Activated CD4-positive, alpha-beta T cell treated with anti-CD3 and anti-CD28 coated beads, Interleukin-2, amount 10 ng/mL, durations not matched to agents 24 days and 14 days (primary cell): ENCODE measurements at places on chromosomes 7 and 10. TPM values are rescaled to one million over a fixed set of nuclear protein-coding genes. Genes with fewer than 3 reads are reported as not detected.

GPR15LG gene
- not detected in 2 replicates for total RNA-seq

SPACDR gene
- total RNA-seq = 2.7 and 2.9 TPM in 2 replicates

NEUROD6 gene
- total RNA-seq = not detected in 2 replicates

KAZALD1 gene
- total RNA-seq = 0.78 and 0.79 TPM in 2 replicates

SSC4D gene
- 0.77 and 0.80 TPM in 2 replicates for total RNA-seq

FGFBP3 gene
- 2.5 and 2.7 TPM in 2 replicates for total RNA-seq

C10orf67 gene
- total RNA-seq = 0.07 and 0.16 TPM in 2 replicates

ABCB1 gene
- 1.4 and 2.2 TPM in 2 replicates for total RNA-seq

C10orf95 gene
- 0.33 and 0.52 TPM in 2 replicates for total RNA-seq

AKR1D1 gene
- not detected in 2 replicates for total RNA-seq

SUMF2 gene
- total RNA-seq = 154 and 161 TPM in 2 replicates

RPEL1 gene
- not detected in 2 replicates for total RNA-seq

OR2A42 gene
- total RNA-seq = not detected in 2 replicates

EPHB4 gene
- total RNA-seq = 2.7 and 3.0 TPM in 2 replicates

POLR3A gene
- 27.8 and 28.7 TPM in 2 replicates for total RNA-seq

GCK gene
- total RNA-seq = 1.7 and 2.0 TPM in 2 replicates

ACTL6B gene
- not detected in 2 replicates for total RNA-seq

CALML5 gene
- total RNA-seq = not detected in 2 replicates

GOLGA7B gene
- 0.33 and 0.37 TPM in 2 replicates for total RNA-seq

LAMB4 gene
- total RNA-seq = not detected in 2 replicates

RSU1 gene
- total RNA-seq = 44.5 and 47.4 TPM in 2 replicates

C7orf57 gene
- total RNA-seq = 0.14 TPM in 2 replicates

SYT15B gene
- 0.12 TPM in 1 of 2 replicates, not detected in the other for total RNA-seq

HOXA3 gene
- total RNA-seq = not detected in 2 replicates

NME8 gene
- not detected in 2 replicates for total RNA-seq

SLC26A5 gene
- not detected in 2 replicates for total RNA-seq

UPK3B gene
- 1.1 and 1.2 TPM in 2 replicates for total RNA-seq

SCRN1 gene
- total RNA-seq = 0.66 and 0.84 TPM in 2 replicates

RARRES2 gene
- total RNA-seq = not detected in 2 replicates

ACTR1A gene
- 60.9 and 64.8 TPM in 2 replicates for total RNA-seq

AMZ1 gene
- total RNA-seq = not detected in 2 replicates

MICU1 gene
- total RNA-seq = 36.1 and 40.7 TPM in 2 replicates

NUTM2E gene
- total RNA-seq = 0.19 TPM in 1 of 2 replicates, not detected in the other

MEOX2 gene
- total RNA-seq = not detected in 2 replicates

ITGA8 gene
- not detected in 2 replicates for total RNA-seq

ASB15 gene
- not detected in 2 replicates for total RNA-seq

CALHM1 gene
- not detected in 2 replicates for total RNA-seq

NKX1-2 gene
- not detected in 2 replicates for total RNA-seq

C10orf90 gene
- not detected in 2 replicates for total RNA-seq
